ENCODE measurements at places on chromosomes 2 and 18.

DNA sequence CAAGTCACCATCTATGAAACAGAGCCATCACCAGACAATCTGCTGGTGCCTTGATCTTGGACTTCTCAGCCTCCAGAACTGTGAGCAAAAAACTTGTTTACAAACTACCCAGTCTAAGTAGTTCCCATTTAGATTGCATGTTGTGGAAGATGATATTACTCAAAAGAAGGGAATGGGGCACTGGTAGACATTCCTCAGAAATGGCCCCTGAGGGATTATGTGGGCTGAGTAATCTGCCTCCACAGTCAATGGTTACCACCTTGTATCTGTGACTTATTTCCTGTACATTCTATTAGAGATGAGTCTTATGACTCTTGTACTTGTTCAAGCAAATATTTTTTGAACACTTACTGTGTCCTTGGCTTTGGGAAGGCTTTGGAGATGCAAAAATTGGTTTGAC lies 160.4 kb downstream of the NUP35 start:
- DNase-seq = no peak

DNA sequence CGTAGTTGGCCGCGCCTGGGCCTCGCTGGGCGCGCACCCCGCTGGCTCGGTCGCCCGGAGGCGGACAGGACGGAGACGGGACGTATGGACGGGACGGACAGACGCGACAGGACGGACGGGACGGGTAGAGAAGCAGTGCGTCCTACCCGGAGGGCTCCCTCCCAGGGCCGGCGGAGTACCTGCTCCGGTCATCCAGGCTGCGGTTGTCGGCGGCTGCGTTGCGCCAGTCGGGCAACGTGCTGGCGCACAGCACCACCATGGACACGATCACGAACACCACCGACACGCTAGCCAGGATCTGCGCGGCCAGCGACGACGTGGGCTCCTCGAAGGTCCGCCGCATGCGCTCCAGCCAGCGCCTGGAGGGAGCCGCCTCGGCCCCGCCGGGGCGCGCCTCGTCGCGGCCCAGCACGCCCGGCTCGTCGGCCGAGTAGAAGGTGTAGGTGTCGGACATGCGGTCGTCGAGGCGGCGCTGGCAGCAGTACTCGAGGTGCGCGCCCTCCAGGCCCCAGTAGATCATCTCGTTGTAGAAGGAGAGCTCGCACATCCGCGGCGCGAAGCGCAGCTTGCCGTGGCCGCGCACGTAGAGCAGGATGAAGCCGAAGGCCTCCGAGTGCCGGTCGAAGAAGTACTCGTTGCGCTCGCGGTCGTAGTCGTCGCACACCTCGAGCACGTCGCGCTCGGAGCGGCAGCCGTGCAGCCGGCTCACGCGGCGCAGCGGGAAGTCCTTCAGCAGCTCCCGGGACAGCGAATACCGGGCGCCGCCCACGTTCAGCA lies 903 bp downstream of the KCNG3 start:
- DNase-seq = peak; percentile 73

DNA sequence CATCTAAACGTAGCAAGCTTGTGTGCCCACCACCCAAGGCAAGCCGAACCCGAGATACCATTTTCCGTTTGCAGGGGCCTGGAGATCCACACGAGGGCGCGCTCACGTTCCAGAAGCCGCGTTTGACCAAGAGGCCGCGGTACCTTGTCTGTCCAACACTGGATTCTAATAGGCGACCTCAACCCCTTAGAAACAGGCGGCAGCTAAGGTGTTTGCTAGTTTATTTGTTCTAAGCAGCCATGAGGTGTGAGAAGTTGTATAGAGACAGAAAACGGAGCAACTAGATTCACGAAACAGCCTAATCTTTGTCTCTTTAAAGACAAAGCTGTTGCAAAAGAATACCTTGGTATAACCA lies 4.2 kb downstream of the HOXD11 start:
- DNase-seq = peak; percentile 88

DNA sequence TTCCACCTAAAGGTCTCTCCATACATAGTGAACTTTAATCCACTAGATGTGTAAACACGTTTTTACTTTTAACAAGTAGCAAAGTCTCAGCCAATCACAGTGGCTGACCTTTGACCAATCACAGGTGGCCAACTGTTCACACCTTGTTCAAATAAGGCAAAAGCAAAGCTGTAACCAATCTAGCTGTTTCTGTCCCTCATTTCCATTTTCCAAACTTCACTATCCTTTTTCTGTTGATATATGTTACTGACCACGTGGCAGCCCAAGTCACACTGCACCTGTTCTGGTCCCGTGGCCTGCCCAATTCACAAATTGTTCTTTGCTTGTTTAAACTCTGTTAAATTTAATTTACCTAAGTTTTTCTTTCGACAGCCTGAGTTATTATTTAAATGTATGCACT lies 393.5 kb upstream of the NETO1 start:
- DNase-seq = no peak

DNA sequence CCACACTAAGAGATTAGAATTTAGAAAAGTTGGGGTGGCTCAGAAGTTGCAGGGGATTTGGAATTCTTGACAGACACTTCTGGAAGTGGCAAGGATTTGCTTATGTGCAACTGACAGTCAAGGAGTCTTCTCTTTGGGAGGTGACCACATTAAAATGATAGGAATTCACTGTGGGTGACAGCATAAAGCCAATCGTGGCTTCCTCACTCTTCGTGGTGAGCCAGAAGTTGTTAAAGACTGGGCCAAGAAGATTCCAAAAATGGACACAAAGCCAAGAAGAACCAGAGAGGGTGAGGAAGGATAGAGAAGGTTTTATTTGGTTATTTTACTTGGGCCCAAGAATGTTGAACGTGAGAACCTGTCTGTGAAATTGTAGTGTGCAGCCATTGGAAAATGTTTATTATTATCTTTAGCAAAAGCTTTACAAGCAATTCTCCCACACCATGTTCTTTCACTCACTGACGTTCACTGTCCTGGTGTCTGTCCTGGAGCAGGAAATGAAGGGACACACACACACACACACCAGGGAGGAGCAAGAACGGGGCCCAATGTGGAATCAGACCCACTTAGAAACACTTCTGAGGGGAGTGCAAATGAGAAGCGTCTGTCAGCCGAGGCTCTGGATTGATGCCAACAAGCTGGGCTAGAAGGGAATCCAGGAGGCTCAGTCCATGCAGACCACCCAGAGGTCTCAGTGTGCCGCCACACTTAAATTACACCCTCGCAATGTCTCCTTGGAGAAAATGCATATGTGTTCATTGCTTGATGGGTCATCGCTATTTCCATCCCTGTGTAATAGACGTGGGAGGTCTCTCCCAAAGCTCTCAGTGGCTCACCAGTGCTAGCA lies 37.2 kb downstream of the STEAP3 start:
- DNase-seq = no peak

DNA sequence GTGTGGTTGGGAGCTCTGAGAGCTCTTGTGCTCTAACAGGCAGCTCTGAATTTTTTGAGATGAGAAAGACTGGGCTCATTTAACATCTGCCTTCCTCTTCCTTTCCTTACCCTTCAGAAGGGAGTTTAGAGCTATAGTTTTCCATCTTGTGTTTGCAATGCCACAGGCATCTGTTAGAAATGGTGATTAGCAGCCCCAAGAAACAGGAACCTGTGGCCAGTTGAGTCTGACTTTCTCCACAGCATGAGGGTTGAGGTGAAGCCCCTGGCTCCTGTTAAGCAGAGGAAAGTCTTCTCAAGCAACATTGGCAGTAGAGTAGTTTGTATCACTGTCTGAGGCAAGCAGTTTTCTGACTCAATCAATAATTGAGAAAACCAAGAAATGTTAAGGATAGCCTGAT lies 577.4 kb downstream of the ZEB2 start:
- no peak for DNase-seq

GRCh38 chr2:110205660-110206455 lies 1.0 kb upstream of the NPHP1 start:
- no peak for DNase-seq

Measured in retina (tissue), 1 donor.